ENCODE measurements at places on chromosomes 7 and 10. TPM values are rescaled to one million over a fixed set of nuclear protein-coding genes. Genes with fewer than 3 reads are reported as not detected.

The KCP gene
- 0.23 TPM for total RNA-seq

The RPEL1 gene
- not detected for total RNA-seq

The TDRD1 gene
- total RNA-seq: not detected

The ORAI2 gene
- 20.2 TPM for total RNA-seq

The SPDYE8 gene
- total RNA-seq: not detected

The NUTM2E gene
- 0.14 TPM for total RNA-seq

The CLDN15 gene
- total RNA-seq: 10.0 TPM

The TBC1D12 gene
- total RNA-seq: 32.1 TPM

The C10orf67 gene
- not detected for total RNA-seq

The MRLN gene
- total RNA-seq: 0.98 TPM

The FAM24B gene
- total RNA-seq: 19.0 TPM

The MKX gene
- total RNA-seq: 0.64 TPM

The FBXL13 gene
- 0.43 TPM for total RNA-seq

The PDE6C gene
- not detected for total RNA-seq

The ENO4 gene
- total RNA-seq: not detected

The CDC123 gene
- total RNA-seq: 190 TPM

The PRSS1 gene
- 18.1 TPM for total RNA-seq

The NUDT13 gene
- 7.1 TPM for total RNA-seq

The HOXA3 gene
- 22.6 TPM for total RNA-seq

The TCERG1L gene
- not detected for total RNA-seq

The RP9 gene
- total RNA-seq: 20.3 TPM

The C10orf53 gene
- total RNA-seq: not detected

The TUBB8 gene
- total RNA-seq: not detected

The SEMA3A gene
- 55.4 TPM for total RNA-seq

The FGFBP3 gene
- total RNA-seq: 3.3 TPM

The GPER1 gene
- total RNA-seq: not detected

The ZNF365 gene
- not detected for total RNA-seq

The BMPER gene
- total RNA-seq: not detected

The CDC14C gene
- not detected for total RNA-seq

The INSYN2A gene
- not detected for total RNA-seq

The TLL2 gene
- total RNA-seq: 0.14 TPM

The MET gene
- 72.6 TPM for total RNA-seq

The IGF2BP3 gene
- total RNA-seq: 124 TPM

The MKI67 gene
- total RNA-seq: 111 TPM

The KCND2 gene
- not detected for total RNA-seq

The CFTR gene
- total RNA-seq: 130 TPM

The CRYGN gene
- total RNA-seq: not detected

The CTAGE15 gene
- not detected for total RNA-seq

The SUGCT gene
- 9.9 TPM for total RNA-seq

The ACBD7 gene
- 9.7 TPM for total RNA-seq

The OLAH gene
- not detected for total RNA-seq

The ADCK2 gene
- total RNA-seq: 17.7 TPM

The SEC31B gene
- total RNA-seq: 5.1 TPM

The SORBS1 gene
- 44.1 TPM for total RNA-seq

The MYL7 gene
- total RNA-seq: 16.2 TPM

The IFIT2 gene
- total RNA-seq: 0.56 TPM

The WEE2 gene
- 2.5 TPM for total RNA-seq
